ENCODE measurements at places on chromosomes 3 and 15.

DNA sequence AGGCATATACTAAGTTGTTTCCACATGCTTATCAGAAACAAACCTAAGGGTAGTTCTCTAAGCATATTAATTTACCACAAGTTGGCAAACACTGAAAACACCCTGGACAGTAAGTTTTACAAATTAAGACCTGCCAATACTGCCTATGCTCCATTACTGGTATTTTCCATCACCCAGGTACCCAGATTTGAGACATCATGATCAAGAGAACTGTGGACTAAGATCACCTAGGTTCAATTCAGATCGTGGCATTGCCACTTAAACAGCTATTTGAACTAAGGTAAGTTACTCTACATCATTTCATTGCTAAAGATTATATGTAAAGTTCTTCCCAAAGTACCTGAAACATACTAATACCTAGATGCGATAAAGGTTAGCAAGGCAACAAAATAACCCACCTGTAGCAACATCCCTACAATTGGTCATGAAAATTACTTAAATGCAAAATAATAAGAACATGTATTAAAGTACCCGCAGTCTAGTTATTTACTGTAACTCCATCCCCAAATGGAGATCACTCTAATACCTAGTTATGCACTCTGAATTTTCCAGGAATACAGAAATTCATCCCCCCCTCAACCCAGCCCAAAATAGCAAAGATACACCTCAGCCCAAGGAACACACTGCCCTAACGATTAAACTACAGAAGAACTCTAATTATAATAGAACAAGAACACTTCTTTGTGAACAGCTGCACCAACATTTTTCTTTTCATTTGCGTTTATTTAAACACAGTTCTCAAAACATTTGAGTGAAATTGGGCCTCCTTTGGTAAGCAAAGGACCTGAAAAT is 21.6 kb downstream of the TRA2B start:
- DNase-seq = no peak

GRCh38 chr3:38227989-38228388 is 37.6 kb upstream of the SLC22A13 start:
- no peak for DNase-seq

DNA sequence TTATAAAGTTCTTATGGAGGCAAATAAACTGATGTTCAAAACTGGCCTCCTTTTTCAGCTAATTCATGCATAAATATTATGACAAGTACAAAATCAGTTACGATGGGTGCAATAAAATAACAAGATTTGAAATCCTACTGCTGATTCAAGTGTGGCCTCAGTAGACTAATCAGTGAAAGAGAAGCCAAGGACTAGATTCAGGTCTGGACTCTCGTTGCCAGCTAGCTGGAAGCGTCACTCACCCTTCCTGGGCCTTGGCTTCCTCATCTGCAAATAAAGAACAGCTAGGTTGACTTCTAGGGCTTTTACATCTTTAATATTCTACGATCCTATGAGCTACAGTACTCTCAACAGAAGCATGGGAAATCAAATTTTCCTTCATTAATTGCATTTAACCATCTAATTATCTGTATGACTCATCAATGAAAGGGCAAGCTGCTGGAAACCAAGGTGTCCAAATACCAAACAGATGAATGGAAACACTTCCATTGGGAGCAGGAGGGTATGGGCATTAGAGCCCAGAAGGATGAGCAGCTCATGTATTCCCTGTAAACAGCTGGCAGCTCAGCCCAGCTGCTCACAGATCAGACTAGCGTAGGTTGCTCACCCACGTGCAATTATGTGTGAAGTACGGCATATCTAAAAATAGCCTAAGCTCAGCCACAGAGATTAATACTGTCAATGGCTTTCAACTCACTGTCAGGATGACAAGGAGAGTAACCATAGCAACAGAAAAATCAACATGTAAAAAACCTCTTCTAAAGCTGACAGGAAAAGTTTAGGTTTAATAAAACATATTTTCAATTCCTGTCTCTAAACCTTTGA is 294.8 kb downstream of the PLCL2 start:
- DNase-seq = no peak

DNA sequence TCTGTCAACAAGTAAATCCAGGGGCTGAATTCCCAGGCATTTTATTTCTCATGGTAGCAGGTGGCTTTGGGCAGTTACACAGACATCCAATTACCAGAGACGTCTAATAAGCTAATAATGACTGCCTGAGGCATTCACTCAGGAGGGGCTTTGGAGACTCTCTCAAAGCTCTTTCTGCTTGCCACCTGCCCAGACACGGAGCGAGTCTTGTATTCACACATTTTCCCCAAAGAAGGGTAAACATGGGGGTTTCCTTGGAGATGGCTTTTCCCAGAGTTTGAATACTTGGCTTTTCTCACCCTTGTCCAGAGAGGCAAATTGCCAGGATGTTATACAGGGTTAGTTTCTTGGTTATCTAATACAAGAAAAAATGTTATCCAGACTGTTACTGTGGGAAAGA is 132.6 kb downstream of the DIPK2A start:
- no peak for DNase-seq

DNA sequence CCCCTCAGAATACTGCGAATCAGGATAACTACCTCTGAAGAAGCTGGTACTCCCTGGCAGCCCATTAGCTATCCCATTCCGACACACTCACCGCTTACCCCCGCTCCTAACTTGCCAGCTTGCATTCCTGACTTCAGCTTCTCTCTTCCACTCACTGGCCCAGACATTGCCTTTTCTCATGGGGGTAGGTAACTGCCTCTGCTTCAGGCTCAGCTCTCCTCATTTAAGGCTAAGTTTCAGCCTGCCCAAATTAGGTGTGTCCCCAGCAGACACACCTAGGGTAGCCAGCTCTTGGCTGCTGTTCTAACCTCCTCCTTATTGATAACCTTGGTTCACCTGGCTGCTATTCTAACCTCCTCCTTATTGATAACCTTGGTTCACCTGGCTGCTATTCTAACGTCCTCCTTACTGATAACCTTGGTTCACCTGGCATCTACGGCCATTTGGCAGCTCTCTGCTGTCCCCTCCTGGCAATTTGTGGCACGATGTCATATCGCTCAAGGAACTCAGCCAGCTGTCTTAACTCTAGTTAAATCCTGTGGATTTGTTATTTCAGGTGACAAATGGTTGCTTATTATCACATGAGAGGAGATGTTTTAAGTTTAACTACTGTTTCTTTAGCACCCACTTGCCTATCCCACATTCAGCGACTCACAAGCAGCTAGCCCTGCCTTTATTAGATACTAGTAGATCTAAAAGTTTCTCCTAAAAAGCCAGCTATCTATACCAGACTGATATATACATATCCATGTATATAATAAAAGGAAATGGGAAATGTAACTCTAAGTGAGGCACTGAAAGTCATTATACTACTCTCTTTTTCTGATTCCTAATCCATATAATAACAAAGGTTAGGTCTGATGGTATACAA is 106.5 kb upstream of the ACP3 start:
- DNase-seq = peak; percentile 10

DNA sequence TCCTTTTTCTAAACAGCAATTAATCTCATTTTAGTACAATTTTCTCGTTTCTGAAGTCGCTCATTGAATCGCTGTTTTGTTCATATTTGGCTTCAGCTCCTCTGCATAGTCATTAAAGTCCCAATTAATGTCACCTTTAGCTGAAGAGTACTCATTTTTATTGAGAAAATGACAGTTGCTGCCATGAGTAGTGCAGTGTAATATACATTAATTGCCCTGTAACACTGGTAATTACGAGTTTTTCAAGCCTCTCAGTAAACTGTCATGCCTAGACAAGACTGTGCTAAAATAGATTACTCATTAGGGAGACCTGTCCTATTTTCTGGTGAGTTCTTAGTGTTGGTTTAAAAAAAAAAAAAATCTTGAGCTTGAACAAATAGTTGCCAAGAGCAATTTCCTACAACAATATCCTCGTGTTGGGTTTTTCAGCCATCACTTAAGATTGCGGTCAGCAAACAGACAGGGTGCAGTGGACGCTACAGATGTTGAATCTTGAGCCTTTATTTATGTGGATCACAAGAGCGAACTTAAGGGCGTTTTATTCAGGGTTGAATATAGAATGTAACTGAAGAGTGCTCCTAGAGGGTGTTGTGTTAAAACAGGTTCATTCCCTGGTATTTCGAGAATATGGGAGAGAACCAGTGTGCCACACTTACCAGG is 176.0 kb downstream of the CDIN1 start:
- DNase-seq = no peak

DNA sequence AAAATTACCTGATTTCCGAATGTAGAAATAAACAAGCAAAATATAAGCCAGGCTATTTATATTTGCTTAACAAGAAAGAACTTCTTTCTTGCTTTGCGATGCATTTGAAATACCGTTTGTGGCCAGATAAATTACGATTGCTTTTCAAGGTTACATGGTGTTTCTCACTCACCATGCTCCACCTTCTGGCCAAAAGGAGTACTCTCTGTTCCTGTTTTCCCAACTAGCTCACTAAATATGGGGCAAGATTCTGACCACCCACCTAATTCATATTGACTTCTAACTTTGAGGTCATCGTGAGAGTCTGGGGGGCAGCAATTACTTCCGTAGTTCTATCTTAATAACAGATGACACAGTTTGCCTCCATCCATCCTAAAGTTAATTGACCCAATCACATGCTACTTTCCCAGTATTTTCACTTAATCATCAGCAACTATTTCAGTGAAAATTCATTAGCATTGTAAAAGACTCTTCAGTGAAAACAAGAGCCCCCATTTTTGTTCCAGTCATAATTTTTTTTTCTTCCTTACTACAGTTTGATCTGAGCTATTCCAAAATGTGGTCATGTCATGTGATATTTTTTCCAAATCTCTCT is 25.9 kb downstream of the ACP3 start:
- DNase-seq = peak; percentile 31

GRCh38 chr15:91890614-91891013 is 37.1 kb downstream of the SLCO3A1 start:
- no peak for DNase-seq

All from germinal center (tissue), 1 donor.